NCI-H446 (cell line): ENCODE measurements at places on chromosomes 2 and 18.

GRCh38 chr2:199870581-199870980 lies 19.6 kb upstream of the FTCDNL1 start:
- no peak for DNase-seq

- DNase-seq: no peak
Measured at GRCh38 chr2:84041506-84041905, 417.6 kb downstream of the SUCLG1 start.

- no peak for DNase-seq
Measured at GRCh38 chr2:203451011-203451410, 84.1 kb downstream of the RAPH1 start.

- no peak for DNase-seq
Measured at GRCh38 chr2:149038442-149039212, at the start of gene LYPD6B. LYPD6B (plus strand) TSS chr2:149038699; CDS start chr2:149130949, 92,250 bp downstream.

DNA sequence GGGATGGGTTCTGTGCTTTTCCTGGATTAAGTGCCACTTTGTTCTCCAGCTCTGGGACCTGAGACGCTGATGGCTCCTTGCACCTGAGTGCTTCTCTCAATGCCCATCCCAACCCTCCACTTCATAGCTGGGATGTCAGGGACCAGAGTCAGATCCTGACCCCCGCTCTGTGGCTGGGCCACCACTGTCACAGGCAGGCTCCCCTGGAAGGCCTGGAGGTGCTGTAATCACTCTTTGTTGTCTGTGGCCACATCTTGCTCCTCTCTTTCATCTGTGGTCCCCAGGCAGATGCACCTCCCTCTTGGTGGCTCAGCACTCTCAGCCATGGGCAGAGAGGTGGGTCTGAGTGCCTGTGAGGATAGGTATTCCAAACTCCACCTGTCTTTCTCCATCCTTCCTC lies 62.4 kb downstream of the CAPN13 start:
- DNase-seq: no peak

GRCh38 chr18:13131283-13131682 lies 87.3 kb upstream of the LDLRAD4 start:
- DNase-seq: no peak

DNA sequence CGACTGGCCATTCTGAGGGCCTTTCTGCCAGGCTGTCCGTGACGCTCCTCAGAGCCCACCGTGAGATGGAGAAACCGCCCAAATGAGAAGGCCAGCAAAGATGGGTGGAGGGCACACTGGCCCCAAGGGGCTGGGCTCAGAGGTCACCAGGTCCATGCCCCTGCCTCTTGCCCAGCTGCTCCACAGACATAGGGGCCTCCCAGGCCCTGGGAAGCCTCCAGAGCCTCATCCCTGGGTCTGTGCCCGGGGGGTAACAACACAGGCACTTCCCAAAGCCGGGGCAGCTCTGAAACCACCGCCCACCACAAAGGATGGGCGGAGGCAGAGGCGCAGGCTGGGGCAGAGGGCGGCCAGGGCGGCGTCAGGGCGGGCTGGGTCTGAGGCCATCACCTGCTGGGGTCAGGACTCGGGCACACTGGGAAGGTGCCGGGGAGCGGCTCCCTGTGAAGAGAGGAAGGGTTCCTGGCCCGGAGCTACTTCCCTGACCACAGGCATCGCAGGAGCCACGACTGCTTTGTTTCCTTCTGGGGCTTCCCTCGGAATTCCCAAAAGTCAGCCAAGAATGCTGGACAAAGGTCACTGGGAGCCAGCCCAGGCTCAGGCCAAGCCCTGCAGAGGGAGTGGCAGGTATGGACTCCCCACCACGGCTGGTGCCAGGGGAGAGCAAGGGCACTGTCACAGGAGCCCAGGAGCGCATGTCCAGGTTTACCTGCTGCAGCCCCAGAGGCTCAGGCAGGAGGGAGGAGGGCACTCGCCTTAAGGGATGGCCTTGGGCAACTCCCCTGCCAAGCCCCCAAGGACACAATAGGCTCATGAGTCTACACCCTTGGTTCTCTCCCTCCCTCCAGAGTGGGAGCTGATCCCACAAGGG lies 9.4 kb downstream of the CYP26B1 start:
- DNase-seq: no peak

DNA sequence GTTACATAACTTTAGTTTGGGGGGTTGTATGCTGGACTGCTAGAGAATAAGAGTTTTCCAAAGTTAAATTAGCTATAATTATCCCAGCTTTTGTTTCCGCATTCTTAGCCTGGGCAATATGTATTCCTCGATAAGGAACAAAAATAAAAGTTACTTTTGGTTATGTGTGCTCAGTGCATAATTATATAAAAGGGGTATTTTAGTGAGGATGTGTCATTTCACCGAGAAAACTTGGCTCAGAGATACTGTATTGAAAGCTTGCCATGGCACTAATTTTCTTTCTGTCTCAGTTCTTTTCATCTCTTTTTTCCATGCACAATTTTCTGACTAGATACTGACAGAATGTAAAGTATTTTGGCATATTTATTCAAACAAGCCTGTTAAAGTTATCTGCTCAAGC lies 28.2 kb downstream of the ARHGAP15 start:
- peak; percentile 35 for DNase-seq
